Stimulated activated CD8-positive, alpha-beta memory T cell treated with anti-CD3 and anti-CD28 coated beads, Interleukin-4, amount 100 ng/mL, for 24 hours (primary cell): ENCODE measurements at places on chromosomes 6 and 20.

DNA sequence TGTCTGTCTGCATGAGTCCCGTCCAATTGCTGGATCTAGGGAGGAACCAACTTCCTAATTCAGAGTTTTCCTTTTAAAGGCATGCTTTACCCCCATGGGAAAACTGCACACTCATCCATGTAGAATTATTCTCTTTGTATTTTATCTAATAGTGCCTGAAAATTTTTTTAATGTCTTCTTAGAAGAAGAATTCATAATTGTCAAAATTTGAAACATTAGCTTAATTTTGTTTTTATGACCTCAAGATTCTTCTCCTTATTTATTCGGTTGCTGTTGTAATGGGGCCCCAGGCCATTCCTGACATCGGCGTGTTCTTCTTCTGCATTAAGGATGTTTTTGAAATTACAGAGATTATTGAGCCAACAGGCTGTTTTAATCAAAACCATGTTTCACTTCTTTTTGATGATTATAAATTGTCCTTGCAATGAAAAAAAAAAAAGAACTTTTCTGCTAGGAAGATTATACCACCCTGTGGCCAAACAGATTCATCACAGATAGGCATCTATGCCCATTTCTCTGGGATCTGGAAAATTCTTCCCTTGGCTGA lies 100.3 kb downstream of the ZNF217 start:
- no peak for DNase-seq

DNA sequence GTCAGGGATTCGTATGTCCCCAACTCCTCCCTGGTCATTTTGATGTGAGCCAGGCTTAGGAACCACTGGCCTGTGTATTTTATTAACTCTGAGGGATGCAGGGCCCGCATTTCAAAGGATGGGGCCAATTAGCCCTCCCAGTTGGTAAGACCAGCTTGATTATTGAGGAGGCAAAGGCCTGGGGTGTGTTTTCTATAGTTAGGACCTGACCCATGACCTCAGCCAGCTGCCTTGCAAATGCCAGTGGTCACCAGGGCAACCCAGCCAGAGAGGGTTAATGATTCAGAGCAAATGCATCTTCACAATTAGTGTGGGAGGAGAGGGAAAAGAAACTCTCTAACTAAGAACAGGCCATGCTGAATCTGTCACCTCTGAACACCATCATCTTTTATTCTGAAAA lies 835.4 kb downstream of the MAFB start:
- no peak for DNase-seq

DNA sequence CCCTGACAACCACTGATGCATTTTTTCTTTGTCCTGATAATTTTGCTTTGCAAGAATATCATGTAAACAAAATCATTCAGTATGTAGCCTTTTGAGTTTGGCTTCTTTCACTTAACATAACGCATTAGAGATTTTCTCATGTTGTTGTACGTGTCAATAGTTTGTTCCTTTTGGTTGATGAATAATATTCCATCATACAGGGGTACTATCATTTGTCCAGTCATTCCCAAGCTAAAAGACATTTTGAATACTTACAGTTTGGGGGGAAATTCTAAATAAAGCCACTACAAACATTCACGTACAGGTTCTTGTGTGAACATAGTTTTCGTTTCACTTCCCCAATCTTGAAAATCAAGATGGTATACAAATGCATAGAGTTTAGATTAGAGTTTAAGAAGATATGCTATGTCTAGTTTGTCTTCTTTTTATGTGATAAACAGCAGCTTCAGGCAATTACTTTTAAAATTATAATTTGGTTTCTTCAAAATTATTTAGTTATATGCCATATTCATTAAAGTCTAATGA lies 5.2 kb downstream of the HAO1 start:
- DNase-seq, result no peak

DNA sequence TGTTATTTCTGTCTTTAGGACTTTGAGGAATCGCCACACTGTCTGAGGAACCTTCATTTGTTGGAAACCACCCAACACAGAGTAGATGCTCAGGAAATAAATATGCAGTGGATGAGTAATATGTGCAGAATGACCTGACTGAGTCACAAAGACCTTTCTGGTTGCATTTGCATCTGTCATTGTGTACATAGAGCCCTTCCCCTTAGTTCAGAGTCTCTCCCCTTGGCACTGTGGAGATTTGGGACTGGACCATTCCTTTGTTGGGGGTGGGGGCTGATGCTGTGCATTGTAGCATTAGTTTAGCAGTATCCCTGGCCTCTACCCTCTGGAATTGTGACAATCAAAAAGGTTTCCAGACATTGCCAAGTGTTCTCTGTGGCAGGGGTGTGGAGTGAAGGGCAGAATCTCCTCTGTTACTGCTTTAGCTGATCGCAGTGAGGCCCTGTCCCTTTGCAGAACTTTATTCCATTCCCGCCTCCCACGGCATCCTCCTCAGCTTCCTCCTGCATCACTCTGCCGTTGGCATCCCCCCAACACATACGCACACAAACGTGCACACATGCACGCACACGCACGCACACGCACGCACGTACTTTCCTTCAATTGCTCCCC lies 64.5 kb downstream of the EYA2 start:
- no peak for DNase-seq

DNA sequence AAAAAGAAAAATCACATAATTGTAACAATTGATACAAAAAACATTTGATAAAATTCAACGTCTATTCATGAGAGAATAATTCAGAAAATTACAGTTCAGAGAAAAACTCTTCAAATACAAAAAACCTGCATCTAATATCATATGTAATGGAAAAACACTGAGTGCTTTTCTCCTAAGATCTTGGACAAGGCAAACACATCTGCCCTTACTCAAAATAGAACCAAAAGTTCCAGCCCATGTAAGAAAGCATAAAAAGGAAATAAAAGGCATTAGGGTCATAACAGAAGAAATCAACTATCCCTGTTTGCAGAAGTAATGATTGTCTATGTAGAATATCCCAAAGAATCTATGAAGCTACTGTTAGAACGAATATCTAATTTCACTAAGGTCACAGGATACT lies 721.4 kb downstream of the RFPL4B start:
- no peak for DNase-seq

DNA sequence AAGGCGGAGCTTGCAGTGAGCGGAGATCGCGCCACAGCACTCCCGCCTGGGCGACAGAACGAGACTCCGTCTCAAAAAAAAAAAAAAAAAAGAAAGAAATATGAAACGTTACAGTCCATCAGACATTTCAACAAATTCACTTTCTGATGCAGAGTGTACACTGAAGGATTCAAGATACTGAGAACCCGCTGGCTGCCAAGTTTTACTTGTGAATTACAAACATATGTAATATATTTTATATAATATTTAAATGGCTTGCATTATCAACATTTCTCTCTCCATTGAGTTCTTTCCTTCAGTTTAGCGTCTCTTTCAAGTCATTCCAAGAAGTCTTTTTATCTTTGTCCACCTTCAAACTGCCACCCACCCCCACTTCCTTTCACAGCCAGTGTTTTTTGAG lies 240.9 kb upstream of the RNF217 start:
- DNase-seq, result no peak
